NCI-H187 (cell line): ENCODE measurements at places on chromosomes 12 and 14.
A peak's percentile ranks its signal among the peaks of the same experiment; 100 is the strongest.

- DNase-seq: no peak
Observed at GRCh38 chr12:8855891-8856290, 33.5 kb downstream of the A2ML1 start.

- no peak for DNase-seq
Observed at GRCh38 chr12:101902641-101903040, 25.3 kb downstream of the DRAM1 start.

DNA sequence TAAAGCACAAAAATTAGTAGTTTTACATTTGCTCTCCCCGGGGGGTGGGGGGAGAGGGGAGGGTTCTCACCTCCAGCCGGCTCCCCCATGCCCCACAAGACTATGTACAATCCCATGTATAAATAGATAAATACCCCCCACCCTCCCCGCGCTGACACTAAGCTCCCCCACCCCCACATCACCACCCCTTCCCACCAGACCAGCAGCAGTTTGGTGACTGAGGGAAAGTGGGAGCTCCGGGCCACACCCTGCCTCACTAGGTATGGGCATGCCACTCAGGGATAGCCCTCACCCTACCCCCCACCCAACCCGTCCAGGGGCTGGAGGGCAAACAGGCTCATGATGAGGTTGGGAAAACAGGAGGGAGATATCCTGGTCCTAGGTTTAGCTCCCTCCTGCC is 1.9 kb upstream of the PRKAG1 start:
- DNase-seq: no peak

- no peak for DNase-seq
Observed at GRCh38 chr12:70469221-70469820, 103.2 kb downstream of the KCNMB4 start.

DNA sequence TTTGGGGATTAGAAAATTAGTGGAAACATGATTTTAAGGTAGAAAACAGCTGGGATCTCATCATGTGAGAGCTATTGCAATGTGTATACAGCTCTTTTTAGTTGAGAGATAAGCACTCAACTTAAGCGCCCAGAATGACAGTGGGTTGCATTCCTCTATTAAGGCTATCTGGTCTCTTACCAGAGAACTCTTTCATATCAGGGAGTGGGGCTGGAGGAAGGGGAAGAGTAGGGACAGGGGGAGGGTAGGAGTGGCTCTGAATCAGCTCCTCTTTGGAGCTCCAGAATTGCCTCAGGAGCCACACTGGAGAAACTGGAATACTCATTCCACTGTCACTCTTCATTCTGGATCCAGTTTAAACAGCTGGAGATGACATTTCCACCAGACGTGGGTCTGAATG is 9.2 kb upstream of the PLEKHG3 start:
- no peak for DNase-seq

DNA sequence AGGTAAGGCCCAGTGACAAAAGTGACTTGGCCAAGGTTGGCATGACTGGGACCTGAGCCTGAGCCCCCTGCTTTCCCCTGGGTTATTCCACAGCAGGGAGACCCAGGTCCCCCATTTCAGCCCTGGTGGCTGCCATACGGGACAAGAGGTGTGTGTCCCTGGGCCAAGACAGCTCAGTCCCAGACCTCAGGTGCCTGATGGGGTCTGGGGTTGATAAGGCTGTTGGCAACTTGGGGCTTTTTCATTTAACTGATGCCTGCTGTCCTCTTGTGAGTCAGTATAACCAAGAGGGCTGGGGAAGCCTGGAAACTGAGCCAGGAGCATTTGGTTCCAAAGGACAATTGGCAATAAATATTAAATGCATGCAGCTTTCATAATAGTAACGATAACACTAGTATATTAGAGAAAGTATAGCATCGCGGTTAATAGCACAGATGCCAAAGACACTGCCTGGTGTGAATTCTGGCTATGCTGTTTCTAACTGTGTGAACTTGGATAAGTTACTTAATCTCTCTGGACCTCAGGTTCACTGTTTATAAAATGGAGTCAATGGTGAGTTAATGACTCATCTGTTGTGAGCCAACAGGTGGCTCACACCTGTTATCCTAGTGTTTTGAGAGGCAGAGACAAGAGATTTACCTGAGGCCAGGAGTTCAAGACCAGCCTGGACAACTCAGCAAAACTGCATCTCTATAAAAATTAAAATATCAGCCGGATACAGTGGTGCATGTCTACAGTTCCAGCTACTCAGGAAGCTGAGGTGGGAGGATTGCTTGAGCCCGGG is 898 bp downstream of the SDSL start:
- DNase-seq: no peak

DNA sequence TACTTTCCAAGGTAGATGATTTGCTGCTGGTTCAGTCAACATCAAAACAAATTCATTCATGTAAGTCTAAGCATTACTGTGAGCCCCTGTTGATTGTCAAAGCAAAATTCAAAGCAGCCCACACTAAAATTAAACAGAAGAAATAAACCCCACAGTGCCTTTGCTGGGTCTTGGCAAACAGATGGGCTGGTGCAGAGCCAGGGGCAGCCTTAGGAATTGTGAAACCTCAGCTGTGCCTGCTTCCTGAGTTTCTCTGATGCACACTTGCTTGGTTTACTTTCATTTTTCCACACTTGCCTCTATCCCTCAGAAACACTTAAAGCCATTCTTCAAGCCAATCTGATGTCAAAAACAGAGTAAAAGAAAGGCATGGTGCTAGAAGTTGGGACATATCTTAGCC is 6.6 kb upstream of the PLEKHG7 start:
- DNase-seq: no peak

- no peak for DNase-seq
Observed at GRCh38 chr14:97185186-97185585, 388.0 kb downstream of the VRK1 start.

- no peak for DNase-seq
Observed at GRCh38 chr12:104414581-104415341, 42.0 kb upstream of the CHST11 start.

GRCh38 chr12:68037616-68038255 is 48.5 kb downstream of the IFNG-AS1 start:
- no peak for DNase-seq

GRCh38 chr12:27869567-27869966 is 89.5 kb upstream of the MANSC4 start:
- no peak for DNase-seq

- DNase-seq: no peak
Observed at GRCh38 chr12:114678028-114678427, 5.9 kb downstream of the TBX3 start.

GRCh38 chr12:123284669-123285068 is 13.0 kb upstream of the CDK2AP1 start:
- DNase-seq: no peak

GRCh38 chr12:6614513-6615172 is 7.5 kb upstream of the CHD4 start:
- DNase-seq: no peak

DNA sequence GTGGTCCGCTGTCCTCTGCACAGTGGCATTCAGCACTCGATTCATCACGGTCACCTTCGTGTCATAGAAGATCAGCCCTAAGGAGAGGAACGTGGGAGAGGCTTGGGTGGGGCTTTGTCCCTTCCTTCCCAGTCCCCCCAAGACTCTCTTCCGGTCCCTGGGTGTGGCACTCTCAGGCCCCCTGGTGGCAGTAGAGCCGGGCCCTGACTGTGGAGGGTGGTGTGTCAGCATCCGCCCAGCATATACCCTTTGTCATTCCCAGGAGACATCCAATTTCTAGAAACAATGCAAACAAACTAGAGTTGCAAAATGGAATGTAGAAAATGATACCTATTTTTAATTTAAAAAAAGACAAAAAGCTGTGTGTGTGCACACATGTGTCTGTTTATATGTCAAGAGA is 45.0 kb downstream of the TRAFD1 start:
- no peak for DNase-seq

DNA sequence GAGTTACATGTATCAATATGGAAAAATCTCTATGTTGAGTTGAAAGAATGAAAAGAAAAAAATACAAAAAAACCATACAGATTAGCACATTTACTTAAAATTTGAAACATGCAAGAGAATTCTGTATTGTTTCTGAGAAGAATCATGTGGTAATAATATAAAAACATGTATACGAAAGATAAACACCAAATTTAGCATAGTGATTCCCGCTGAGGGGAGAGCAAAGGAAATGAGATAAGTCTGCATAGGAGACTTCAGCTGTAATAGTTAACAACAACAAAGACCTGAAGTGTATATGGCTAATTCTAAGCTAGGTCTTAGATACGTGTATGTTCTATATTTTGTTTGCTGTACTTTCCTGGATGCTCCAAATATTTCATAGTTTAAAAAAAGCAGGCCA is 46.5 kb downstream of the FNTB start:
- no peak for DNase-seq

DNA sequence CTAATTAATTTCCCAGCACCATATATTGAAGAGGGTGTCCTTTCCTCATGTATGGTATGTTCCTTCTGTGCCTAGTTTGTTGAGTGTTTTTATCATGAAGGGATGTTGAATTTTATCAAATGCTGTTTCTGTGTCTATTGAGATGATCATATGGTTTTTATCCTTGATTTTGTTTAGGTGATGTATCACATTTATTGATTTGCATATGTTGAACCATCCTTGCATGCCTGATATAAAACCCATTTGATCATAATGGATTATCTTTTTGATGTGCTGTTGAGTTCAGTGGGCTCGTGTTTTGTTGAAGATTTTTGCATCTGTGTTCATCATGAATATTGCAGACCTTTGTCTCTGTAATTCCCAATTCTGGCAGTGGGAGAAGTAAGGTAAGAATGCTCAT is 44.6 kb downstream of the RASSF8 start:
- no peak for DNase-seq

- DNase-seq: peak; percentile 55
Observed at GRCh38 chr14:102694530-102695166, 82.6 kb upstream of the TRAF3 start.
